ENCODE measurements at places on chromosomes 6 and 20.
A peak's percentile ranks its signal among the peaks of the same experiment; 100 is the strongest.

DNA sequence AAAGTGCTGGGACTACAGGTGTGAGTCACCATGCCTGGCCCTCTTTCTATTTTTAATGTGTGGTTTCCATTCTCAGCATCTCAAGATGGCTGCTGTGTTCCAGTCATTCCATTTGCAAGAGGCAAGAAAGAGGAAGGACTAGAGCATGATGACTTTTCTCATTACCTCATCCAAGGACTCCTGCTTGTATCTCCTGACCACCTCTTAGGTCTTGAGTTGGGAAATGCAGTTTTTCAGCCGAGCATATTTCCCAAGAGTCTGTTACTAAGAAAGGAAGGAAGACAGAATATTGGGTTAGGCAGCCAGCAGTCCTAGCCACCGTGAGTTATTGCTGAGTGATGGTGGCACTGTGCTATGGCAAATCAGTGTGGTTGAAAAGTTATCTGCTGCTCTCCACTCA, 108.4 kb upstream of the INSM1 start:
- DNase-seq = no peak
- H3K36me3 ChIP-seq = no peaks in the 10 kb centered on the region
- H3K27ac ChIP-seq = no peak overlapping the region
- peaks cover 6% of the 10 kb centered on the region for H3K27me3 ChIP-seq

- no peak overlapping the region for H3K27ac ChIP-seq
- H3K4me3 ChIP-seq = no peak overlapping the region
- no peaks in the 10 kb centered on the region for H3K27me3 ChIP-seq
- H3K36me3 ChIP-seq = peaks cover 23% of the 10 kb centered on the region
- H3K4me1 ChIP-seq = peaks cover 53% of the 10 kb centered on the region
Measured at GRCh38 chr6:118700531-118700930, 49.1 kb upstream of the CEP85L start.

DNA sequence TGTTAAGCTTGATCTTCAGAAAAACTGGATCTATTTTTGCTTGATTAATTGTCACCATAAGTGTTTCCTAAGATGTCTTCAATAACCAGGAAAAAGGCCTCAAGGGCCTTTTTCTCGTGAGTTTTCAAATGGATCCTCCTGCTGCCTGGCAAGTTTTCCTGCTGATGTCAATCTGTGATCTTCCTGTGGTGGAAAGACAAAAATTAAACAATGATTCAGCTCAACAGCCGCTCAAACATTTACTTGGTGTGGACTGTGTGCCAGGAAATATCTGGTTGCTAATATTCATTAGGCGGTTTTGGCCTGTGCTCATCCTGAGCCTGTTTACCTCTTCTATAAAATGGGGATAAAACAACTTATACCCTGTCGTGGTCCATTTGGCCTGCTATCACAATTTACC, 35.4 kb upstream of the SSTR4 start:
- H3K36me3 ChIP-seq = no peaks in the 10 kb centered on the region
- peaks cover 4% of the 10 kb centered on the region for H3K27me3 ChIP-seq
- H3K4me1 ChIP-seq = no peaks in the 10 kb centered on the region

DNA sequence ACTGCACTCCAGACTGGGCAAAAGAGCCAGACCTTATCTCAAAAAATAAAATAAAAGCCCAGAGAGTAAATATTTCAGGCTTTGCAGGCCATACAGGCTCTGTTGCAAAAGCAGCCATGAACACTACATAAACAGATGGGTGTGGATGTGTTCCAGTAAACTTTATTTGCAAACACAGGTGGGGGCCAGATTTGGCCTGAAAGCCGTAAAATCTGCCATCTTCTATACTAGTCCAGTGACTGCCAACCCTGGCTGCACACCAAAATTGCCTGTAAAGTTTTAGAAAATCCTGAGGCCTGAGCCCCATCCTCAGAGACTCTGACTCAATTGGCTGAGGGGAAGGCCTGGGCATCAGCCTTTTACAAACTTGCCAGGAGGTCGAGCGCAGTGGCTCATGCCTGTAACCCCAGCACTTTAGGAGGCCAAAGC, 103.6 kb downstream of the ZMYND8 start:
- H3K36me3 ChIP-seq = peaks cover 30% of the 10 kb centered on the region
- H3K27me3 ChIP-seq = no peaks in the 10 kb centered on the region
- peaks cover 2% of the 10 kb centered on the region for H3K4me1 ChIP-seq
- H3K27ac ChIP-seq = no peak overlapping the region

DNA sequence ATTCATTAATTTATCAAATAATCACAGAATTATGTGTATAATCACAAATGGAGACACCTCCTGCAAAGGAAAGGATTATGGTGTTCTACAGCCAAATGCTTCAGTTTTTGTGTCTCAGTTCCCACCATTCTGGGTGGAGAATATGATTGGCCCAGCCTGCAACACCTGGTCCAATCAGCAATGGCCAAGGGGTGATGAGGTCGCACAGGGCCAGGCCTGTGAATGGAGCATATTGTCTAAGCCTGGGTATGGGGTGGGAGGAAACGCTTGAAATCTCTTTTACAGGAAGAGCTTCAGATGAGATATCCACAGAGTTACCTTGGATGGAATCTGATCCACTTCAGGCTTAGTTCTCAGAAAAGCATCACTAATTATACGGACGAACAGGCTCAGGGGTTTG, 271.6 kb downstream of the DHX35 start:
- H3K4me3 ChIP-seq = no peak overlapping the region
- no peaks in the 10 kb centered on the region for H3K4me1 ChIP-seq
- peaks cover 4% of the 10 kb centered on the region for H3K27me3 ChIP-seq
- DNase-seq = no peak
- no peaks in the 10 kb centered on the region for H3K36me3 ChIP-seq

- peaks cover 18% of the 10 kb centered on the region for H3K4me1 ChIP-seq
- H3K36me3 ChIP-seq = peaks cover 18% of the 10 kb centered on the region
- DNase-seq = no peak
- H3K27me3 ChIP-seq = peaks cover 2% of the 10 kb centered on the region
Measured at GRCh38 chr20:45404438-45404837, 3.7 kb upstream of the DBNDD2 start.

DNA sequence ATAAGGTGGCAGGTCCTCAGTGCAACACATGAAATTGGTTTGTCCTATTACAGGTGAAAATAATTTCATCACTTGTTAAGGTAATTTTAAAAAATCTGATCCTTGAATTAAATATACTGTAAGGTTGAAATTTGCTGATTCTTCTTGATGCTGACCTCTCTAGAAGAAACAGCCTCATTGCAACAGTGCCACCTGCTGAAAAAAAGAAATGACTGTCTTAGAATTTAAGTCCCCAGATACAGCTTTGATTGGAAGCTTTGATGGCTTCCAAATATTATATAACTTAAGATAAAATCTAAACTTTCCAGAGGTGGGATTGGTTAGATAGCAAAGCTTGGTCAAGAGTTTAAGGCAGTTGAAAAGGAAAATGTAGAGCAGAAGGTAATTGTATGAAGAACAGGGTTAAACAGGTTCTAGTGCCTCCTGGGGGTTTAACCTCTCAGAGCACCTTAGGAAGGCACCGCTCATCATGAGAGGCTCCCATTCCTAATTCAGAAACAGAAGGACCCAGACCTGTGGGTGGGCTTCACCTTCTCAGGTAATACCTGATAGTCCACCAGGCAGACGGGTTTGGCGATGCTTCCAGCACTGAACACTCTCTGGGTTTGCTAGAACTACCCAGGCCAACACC, 401.0 kb downstream of the PAX1 start:
- no peak overlapping the region for H3K4me3 ChIP-seq
- DNase-seq = no peak
- H3K4me1 ChIP-seq = no peaks in the 10 kb centered on the region
- H3K27ac ChIP-seq = no peak overlapping the region
- H3K36me3 ChIP-seq = no peaks in the 10 kb centered on the region

GRCh38 chr6:54856129-54856528, 9.6 kb downstream of the FAM83B start:
- H3K4me1 ChIP-seq = no peaks in the 10 kb centered on the region
- no peak overlapping the region for H3K4me3 ChIP-seq
- no peak overlapping the region for H3K27ac ChIP-seq
- DNase-seq = no peak

DNA sequence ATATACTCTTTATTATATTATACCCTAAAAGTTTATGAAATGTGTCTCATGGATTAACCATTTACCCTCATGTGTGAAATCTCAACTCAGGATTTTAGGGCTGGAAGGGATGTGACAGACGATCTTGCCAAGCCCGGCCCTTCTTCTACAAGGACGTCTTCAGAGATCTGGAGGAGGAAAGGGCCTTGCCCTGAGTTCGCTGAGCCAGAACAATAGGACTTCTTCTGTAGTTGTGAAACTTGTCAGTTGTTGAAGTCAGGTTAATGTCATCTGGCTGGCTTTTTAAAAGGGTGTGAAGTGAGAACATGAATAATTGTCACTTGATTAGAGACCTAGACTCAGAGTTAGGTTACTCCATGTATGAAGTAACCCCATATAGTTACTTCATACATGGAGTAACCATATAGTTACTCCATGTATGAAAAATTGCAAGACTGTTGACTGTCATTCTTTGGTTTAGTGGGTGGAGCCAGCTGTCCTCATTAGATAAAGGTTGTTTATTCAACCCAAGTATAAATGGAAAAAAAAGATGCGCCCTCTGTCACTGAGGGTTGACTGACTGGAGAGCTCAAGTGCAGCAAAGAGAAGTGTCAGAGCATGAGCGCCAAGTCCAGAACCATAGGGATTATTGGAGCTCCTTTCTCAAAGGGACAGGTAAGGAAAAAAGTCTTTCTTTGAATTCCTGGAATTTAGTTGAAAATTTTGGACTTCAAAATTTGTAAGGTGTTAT, at the start of gene ARG1:
ARG1 (plus strand) TSS at position 541 of the 730 bp plus-strand sequence; CDS start at position 598, 57 bp downstream.
- H3K27ac ChIP-seq = no peak within 1 kb of the TSS
- peaks cover 7% of the 10 kb centered on the region for H3K36me3 ChIP-seq
- peaks cover 5% of the 10 kb centered on the region for H3K4me1 ChIP-seq

GRCh38 chr20:50196248-50196647, 5.6 kb downstream of the CEBPB start:
- H3K36me3 ChIP-seq = peaks cover 22% of the 10 kb centered on the region
- no peaks in the 10 kb centered on the region for H3K27me3 ChIP-seq
- DNase-seq = no peak
- no peak overlapping the region for H3K27ac ChIP-seq
- H3K4me3 ChIP-seq = no peak overlapping the region

GRCh38 chr20:35604449-35604747, 11.2 kb upstream of the SPAG4 start:
- H3K4me3 ChIP-seq = no peak overlapping the region
- H3K27me3 ChIP-seq = peaks cover 17% of the 10 kb centered on the region
- H3K27ac ChIP-seq = no peak overlapping the region
- H3K4me1 ChIP-seq = peaks cover 9% of the 10 kb centered on the region
- peak; percentile 29 for DNase-seq

DNA sequence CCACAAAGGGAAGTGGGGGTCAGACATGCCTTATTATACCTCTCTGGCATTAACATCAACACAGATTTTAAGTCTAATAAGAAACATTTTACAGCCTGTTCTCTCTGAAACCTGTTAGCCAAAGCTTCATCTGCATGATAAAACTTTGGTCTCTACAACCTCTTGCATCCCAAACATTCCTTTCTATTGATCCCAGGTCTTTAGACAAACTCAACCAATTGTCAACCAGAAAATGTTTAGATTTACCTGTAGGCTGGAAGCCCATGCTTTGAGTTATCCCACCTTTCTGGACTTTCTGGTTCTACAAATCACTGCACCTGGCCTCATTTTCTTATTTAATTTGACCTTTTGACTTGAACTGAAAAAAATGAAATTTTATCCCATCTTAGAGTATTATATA, 20.8 kb downstream of the MCM8 start:
- H3K4me3 ChIP-seq = no peak overlapping the region
- H3K36me3 ChIP-seq = peaks cover 40% of the 10 kb centered on the region
- no peaks in the 10 kb centered on the region for H3K4me1 ChIP-seq

DNA sequence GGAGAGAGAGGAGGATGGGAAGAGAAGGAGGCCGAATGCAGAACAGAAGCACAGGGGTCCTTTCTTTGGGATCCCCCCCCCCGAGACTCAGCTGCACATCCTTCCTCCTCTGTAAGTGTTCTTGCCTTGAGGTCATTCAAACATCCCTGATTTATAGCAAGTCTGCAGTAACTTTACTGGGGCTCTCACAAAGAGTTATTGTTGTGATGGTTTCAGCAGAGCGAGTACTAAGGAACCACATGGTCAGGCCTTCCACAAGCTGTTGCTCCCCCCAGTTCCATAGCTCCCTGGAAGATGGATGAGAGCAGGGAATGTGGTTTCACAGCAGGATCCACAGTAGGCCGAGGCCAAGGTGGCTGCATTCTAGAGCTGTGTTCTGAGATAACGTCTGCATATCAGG, 351.4 kb upstream of the CDH4 start:
- no peaks in the 10 kb centered on the region for H3K36me3 ChIP-seq
- no peaks in the 10 kb centered on the region for H3K4me1 ChIP-seq
- H3K27me3 ChIP-seq = peaks cover 2% of the 10 kb centered on the region
- DNase-seq = no peak
- H3K27ac ChIP-seq = no peak overlapping the region
- H3K4me3 ChIP-seq = no peak overlapping the region

- no peaks in the 10 kb centered on the region for H3K36me3 ChIP-seq
- H3K4me1 ChIP-seq = peaks cover 17% of the 10 kb centered on the region
- peaks cover 10% of the 10 kb centered on the region for H3K27me3 ChIP-seq
- DNase-seq = no peak
- H3K27ac ChIP-seq = no peak overlapping the region
- no peak overlapping the region for H3K4me3 ChIP-seq
Measured at GRCh38 chr20:54323227-54323734, 115.4 kb downstream of the PFDN4 start.

GRCh38 chr6:27518881-27519795, 46.2 kb upstream of the ZNF184 start:
- H3K36me3 ChIP-seq = peaks cover 2% of the 10 kb centered on the region
- H3K27me3 ChIP-seq = peaks cover 17% of the 10 kb centered on the region
- H3K27ac ChIP-seq = peak overlapping the region; percentile 77
- peaks cover 19% of the 10 kb centered on the region for H3K4me1 ChIP-seq
- DNase-seq = peak; percentile 70

DNA sequence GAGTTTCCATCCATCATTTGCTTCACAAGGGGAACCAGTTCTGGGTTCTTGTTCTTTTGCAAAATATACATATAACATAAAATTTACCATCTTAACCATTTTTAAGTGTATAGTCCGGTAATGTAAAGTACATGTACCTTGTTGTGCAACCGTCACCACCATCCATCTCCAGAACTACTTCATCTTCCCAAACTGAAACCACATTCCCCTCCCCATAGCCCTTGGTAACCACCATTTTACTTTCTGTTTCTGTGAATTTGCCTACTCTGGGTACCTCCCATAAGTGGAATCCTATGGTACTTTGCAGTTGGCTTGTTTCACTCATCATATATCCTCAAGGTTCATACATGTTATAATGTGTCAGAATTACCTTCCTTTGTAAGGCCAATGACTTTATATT, 70.3 kb upstream of the DSP start:
- peaks cover 1% of the 10 kb centered on the region for H3K27me3 ChIP-seq
- H3K4me1 ChIP-seq = peaks cover 1% of the 10 kb centered on the region
- no peak overlapping the region for H3K4me3 ChIP-seq
- no peak overlapping the region for H3K27ac ChIP-seq
- no peak for DNase-seq

GRCh38 chr6:5828296-5828695, 178.4 kb downstream of the NRN1 start:
- no peak for DNase-seq
- no peak overlapping the region for H3K27ac ChIP-seq
- H3K4me3 ChIP-seq = no peak overlapping the region

All from activated CD4-positive, alpha-beta memory T cell treated with anti-CD3 and anti-CD28 coated beads for 36 hours (primary cell).